ENCODE measurements at places on chromosomes 5 and 9.

- DNase-seq = no peak
These were observed 345.5 kb upstream of the PTGER4 start for GRCh38 chr5:40334242-40334635.

- DNase-seq = no peak
These were observed 292.6 kb upstream of the TAS2R1 start for GRCh38 chr5:9922719-9923118.

DNA sequence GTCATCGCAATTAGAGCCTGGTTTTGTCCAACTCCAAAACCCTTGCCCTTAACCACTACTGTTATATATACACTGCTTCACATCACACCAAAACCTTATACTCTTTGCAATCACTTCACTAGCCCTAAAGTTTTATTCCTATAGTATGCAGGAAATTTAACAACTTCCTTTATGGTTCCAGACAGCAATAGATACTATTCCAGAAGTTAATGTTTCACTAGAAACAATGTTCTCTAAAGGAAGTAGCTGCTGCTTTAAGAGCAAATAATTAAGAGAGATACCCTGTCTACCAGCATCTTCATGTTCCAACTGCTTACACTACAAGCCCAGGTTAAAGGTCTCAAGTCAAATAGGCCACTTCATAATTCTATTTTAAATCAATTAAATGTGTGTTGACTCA lies 22.0 kb downstream of the FREM1 start:
- no peak for DNase-seq

DNA sequence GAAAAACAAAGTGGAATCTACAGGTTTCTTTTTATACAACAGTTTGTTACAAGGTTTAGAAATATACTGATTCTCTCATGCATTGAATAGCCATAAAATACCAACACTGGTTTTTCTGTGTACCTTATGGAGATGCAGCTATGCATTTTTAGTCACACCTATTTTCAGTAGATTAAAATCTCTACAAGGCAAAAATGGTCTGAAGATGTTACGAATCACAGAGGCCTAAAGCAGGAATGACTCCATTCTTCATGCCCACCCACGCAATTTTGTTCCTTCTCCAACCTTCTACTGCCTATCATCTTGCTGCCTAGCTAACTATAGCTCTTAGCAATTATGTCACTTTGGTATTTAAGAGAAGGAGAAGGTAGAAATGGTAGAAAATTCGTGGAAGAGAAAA lies 9.9 kb downstream of the PLK2 start:
- no peak for DNase-seq

- peak; percentile 25 for DNase-seq
These were observed 94.4 kb upstream of the ITGA1 start for GRCh38 chr5:52693280-52693679.

GRCh38 chr9:93451849-93452709 lies 594 bp downstream of the FAM120A start:
- DNase-seq = peak; percentile 49

DNA sequence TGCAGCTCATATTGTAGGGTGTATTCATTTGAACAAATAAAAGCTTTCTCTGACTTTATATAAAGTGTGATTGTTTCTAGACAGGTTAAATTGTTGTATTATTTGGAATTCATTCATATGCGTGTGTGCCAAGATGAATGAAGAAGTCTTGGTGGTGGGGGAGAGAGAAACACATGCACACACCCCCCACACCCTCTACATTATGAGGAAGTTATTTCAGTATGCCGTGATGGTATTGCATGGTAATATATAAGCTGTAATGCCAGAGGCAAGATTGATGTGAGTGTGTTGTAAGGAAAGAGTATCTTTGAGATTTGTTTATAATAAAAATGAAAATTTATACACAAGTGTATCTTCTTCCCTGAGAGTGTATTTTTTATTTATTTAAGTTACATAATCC lies 71.0 kb downstream of the IPO11 start:
- no peak for DNase-seq

GRCh38 chr5:134460551-134460950 lies 48.9 kb upstream of the CDKN2AIPNL start:
- DNase-seq = no peak

DNA sequence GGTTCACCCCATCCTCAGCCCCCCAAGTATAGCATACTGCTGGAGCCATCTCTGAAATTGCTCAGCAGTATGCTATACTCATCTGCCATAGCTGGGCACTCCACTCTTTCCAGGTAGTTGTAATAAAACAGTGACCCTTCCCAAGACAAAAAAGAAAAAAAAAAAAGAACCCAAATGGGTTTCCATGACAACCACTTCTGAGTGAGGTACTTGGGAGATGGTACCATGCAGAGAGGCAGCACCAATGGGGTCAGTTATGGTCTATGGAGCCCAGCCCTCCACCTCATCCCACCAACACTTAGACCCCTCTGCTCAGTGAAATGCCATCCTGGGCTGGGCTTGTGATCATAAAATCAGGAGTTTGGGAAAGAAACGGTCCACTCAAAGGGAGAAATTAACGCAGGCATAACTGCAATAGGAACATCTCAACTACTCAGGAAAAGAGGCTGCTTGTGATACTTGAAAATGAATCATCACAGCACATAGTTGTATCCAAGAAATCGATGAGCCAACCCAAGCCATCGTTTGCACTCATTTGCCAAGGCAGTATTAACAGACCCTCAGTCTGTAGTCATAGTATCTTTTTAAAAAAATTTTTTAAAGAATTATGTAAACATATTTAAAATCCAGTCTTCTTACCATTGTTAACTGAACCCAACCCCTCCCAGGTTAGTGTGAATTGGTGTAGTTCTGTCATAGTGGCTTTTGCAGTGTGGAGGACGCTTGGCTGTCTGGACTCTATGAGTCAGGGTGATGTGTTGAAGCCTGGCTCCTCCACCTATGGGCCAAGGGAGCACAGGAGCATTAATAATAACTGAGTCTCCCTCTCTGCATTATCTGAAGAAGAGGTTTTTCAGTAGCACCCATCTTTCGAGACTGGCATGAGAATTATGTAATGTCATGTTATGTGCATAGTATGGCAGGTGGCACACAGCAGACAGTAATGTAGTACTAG lies 402.7 kb downstream of the SPOCK1 start:
- DNase-seq = no peak
